ENCODE measurements at places on chromosomes 16 and 17.
A peak's percentile ranks its signal among the peaks of the same experiment; 100 is the strongest.

- DNase-seq, result peak; percentile 64
Observed at GRCh38 chr17:81302861-81303333, 7.8 kb upstream of the SLC38A10 start.

- peak; percentile 40 for DNase-seq
Observed at GRCh38 chr16:57386381-57386951, 14.2 kb downstream of the CX3CL1 start.

- peak; percentile 81 for DNase-seq
Observed at GRCh38 chr17:50841949-50842354, 6.6 kb downstream of the WFIKKN2 start.

DNA sequence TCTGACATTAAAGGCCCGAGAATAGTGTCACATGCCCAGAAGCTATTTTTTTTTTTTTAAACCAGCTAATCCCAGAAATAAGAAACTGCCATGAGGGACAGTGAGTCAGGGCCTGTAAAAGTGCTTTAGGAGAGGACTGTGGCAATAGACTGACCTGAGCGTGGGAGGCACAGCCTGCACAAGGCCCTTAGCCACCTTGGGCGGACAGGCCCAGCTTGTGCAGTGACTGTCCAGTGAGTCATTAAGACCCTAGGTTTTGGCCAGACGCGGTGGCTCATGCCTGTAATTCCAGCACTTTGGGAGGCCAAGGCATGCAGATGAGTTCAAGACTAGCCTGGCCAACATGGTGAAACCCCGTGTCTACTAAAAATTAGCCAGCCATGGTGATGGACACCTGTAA lies 343.0 kb upstream of the ZFHX3 start:
- no peak for DNase-seq

- peak; percentile 83 for DNase-seq
Observed at GRCh38 chr17:43878260-43879175, 28.8 kb downstream of the MPP2 start.

DNA sequence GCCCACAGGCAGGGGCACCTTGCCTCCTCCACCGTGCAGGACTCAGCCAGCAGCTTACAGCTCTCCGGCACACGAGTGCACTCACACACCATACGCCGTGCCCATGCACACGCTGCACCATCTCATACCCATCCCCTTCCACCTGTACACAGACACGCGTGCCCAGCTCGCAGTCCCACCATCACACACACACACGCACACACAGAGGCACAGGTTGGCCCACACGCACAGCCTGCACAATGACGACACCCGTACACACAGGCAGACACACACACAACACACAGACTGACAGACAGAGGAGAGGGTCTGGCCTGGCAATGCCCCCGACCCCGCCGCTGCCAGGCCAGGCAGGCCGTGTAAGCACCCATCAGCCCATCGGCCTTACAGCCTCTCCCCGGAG lies 12.1 kb downstream of the CASKIN1 start:
- DNase-seq, result no peak

- no peak for DNase-seq
Observed at GRCh38 chr17:64240261-64240740, 22.8 kb downstream of the TEX2 start.

DNA sequence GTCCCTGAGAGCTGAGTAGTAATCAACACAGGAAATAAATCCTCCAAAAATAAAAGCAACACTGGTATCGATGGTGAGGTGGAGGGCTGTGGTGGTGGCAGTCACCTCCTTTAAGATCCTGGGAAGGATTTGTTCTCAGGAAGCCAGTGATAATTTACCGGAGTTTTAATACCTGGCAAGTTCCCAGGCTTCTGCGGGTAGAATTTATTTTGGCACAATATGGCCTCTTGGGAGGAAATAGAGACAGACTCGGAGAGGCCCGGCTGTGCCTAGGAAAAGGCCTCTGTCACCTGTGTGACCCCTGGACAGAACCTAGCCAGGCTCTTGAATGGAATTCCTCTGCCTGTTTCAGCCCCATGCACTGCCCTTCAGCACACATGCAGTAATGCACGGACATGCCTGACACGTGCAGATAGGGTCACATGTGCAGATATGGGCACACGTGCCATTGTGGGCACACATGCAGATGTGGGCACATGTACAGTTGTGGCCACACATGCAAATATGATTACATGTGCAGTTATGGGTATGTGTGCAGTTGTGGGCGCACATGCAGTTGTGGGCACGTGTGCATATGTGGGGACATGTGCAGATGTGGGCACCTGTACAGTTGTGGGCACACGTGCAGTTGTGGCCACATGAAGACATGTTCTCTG lies 33.5 kb downstream of the MGAT5B start:
- DNase-seq, result no peak

GRCh38 chr17:82231562-82232321 lies 2.9 kb downstream of the SLC16A3 start:
- peak; percentile 82 for DNase-seq
